ENCODE measurements at places on chromosomes 3 and 15.
A peak's percentile ranks its signal among the peaks of the same experiment; 100 is the strongest.

DNA sequence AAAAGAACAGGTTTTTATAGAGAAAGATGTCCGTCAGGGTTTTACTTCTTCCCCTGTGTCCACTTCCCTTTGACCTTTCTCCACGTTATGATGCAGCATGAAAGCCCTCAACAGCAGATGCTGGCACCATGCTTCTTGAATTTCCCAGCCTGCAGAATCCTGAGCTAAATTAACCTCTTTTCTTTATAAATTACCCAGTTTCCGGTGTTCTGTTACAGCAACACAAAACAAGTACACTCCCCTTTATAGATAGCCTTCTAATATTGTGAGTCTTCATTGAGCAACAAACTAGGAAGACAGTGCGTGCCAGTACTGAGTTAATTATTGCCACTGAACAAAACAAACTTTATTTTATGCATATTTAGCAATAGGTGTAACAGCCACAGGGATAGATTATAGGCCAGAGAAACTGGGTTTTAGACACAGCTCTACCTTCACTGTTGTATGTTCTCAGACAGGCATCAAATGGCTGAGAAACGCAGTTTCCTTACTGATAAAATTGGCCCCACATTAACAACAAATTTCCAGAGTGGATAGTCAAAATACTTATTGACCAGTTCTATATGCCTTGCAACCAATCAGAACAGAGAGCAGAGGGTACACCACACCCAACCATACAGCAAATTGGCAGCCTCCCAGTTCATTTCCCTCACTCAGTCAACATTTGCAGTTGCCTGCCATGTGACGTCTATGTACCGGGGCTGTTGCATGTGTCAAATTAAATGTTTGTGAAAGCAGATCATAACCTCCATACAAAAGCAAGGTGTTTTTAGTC lies 14.4 kb upstream of the TBL1XR1 start:
- no peak for DNase-seq

DNA sequence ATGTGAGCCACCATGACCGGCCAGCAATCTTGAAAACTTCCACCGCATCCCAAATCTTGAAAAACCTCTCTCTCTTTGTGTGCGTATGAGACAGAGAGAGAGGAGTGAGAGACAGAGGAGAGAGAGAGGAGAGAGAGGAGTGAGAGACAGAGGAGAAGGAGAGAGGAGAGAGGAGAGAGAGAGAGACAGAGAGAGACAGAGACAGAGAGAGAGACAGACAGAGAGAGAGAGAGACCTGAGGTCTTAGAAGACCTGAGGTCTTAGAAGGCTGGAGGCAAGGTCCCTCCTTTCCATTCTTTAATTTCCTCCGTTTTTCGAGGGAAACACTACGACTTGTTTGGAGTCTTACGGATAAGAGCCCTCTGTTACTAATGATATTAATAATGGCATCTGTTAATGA lies 39.5 kb downstream of the TMEM40 start:
- DNase-seq = no peak

DNA sequence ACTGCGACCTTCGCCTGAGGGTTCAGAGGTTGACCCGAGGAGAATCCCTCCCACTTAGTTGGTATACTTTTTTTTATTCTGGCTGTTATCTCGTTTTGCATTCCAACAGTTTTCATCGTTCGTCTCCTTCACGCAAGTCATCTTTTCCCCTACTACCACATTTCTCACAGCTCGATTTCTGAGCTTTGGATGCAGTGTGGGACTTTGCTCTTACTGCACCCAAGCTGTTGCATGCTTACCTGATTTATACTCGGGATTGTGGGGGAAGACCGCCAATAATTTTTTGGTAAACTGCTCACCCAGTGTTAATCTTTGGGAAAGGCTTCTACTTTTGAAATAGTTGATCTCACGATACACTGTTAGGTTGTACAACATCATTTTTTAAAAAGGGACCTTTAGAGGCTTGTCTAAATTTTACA lies 702 bp downstream of the TBC1D23 start:
- DNase-seq = no peak

- DNase-seq = no peak
Measured at GRCh38 chr3:19816631-19817030, 117.4 kb downstream of the EFHB start.

GRCh38 chr3:29764041-29764440 lies 483.2 kb downstream of the RBMS3 start:
- DNase-seq = peak; percentile 81

GRCh38 chr3:38489766-38490165 lies 6.4 kb upstream of the EXOG start:
- no peak for DNase-seq

GRCh38 chr3:86937306-86937791 lies 53.6 kb downstream of the VGLL3 start:
- DNase-seq = peak; percentile 72

GRCh38 chr3:183532620-183533411 lies 22.7 kb downstream of the KLHL6 start:
- DNase-seq = no peak

DNA sequence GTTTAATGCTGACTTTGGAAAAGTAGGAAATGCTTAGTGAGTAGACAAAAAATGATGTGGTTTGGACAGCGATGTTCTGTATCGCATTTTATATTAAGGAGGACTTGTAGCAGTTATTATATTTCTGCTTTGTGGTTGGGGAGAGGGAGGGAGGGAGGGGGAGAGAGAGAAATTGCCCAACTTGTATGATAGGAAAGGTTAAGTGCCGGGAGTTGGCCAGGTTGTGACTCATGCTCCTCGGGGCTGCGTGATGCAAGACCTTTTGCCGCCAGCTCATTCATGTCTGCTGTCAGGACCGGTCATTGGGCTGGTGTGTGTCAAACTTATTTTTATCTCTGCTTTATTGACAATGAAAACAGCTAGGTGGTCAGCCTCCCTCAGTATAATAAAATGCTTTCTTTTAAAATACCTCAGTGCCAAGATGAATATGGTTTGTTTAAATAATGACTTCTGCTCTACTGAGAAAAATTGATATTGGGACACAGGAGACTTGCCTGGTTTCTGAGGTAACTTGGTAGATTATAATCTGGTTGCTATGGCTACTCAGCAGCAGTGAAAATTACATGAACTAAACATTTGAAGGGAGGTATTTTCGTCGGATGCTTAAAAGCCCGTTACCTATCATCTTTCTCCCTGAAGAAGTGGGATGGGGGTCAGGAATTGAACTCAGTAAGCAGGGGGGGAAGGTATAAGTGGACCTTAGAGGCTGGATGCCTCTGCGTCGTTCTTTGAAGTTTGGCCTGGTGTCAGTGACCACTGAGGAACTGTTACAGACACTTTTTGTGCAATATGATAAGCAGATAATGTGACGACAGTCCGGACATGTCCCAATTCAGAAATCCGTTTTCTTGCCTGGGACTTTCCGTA lies 90.7 kb downstream of the FNDC3B start:
- peak; percentile 99 for DNase-seq

GRCh38 chr3:149421764-149422163 lies 44.3 kb upstream of the TM4SF1 start:
- DNase-seq = no peak

DNA sequence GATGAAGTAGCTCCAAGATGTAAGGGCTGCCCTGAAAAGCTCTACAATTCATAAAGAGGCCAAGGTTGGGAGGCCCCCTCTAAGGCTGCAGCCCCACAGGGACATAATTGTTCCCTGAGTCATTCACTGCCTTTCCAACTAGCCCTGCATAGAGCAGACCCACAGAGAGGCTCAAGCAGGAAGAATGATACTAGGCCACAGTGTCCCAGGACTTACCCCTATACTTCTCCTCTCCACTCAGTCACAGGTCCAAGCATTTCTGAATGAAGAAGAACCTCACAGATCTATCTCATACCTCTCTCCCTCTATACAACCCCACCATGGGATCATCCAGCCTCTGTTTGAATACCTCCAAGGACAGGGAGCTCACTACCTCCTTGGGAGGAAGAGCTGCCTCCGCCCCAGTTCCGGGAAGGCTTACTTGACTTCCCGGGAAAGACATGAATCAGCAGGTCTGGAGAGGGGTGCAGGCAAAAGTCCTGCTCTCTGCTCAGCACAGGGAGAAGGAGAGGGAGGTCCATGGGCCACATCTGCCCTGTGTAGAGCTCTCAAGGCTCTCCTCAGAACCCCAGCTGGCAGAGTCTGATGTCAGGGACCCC lies 6.9 kb upstream of the SKIC8 start:
- DNase-seq = peak; percentile 76

GRCh38 chr15:31402511-31403056 lies 75.9 kb downstream of the KLF13 start:
- peak; percentile 94 for DNase-seq

- DNase-seq = peak; percentile 85
Measured at GRCh38 chr3:41933154-41933676, 28.7 kb downstream of the ULK4 start.

DNA sequence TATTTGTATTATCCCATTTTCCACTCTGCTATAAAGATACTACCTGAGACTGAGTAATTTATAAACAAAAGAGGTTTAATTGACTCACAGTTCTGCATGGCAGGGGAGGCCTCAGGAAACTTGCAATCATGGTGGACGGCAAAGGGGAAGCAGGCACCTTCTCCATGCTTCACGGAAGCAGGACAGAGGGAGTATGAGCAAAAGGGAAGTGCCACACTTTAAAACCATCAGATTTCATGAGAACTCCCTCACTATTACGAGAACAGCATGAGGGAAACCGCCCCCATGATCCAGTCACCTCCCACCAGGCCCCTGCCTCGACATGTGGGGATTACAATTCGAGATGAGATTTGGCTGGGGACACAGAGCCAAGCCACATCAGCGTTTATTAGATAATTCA lies 172.8 kb downstream of the NR2F2 start:
- DNase-seq = no peak

DNA sequence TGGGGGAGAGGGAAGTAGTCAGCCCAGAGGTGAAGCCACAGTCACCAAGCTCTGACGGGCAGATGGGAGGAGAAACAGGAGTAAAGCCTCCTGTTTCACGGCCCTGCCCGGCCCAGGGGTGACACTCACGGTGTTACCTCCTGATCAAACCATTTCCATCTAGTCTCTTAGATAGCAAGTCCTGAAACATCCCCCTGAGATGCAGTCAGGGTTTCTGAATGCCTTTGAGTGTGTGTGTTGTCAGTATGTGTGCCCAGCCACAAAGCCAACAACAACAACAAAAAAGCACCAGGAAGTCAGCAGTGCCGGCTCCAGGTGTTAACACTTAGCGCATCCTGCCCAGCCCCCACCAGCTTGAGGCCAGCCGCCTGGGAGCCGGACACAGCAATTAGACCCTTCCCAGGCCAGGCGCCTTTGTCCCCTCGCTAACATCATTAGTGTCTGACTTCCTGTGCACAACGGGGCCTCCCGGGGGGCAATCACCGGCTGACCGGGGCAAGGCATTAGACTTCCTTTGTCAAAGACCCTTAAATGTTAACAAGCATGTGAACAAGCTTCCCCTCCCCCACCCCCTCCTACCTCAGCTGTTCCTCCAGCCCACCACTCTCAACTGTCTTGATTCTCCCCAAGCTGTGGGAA lies 34.5 kb downstream of the IL17RD start:
- no peak for DNase-seq

GRCh38 chr15:59933607-59934006 lies 70.5 kb upstream of the FOXB1 start:
- DNase-seq = peak; percentile 5

All from fibroblast of pulmonary artery (primary cell).